ENCODE measurements at places on chromosomes 2 and 18.

GRCh38 chr2:186772579-186772978 lies 76.4 kb downstream of the ZSWIM2 start:
- DNase-seq: no peak

- DNase-seq: no peak
These were observed 463 bp downstream of the HS1BP3 start for GRCh38 chr2:20650393-20650876.

- no peak for DNase-seq
These were observed 109.9 kb downstream of the MSTN start for GRCh38 chr2:189952536-189953109.

- no peak for DNase-seq
These were observed 111.9 kb upstream of the OTOS start for GRCh38 chr2:240252191-240252871.

- no peak for DNase-seq
These were observed 62.8 kb upstream of the OTOS start for GRCh38 chr2:240203031-240203787.

- DNase-seq: no peak
These were observed 154.5 kb upstream of the NRP2 start for GRCh38 chr2:205527801-205528200.

GRCh38 chr2:72973566-72974435 lies 56.5 kb downstream of the EMX1 start:
- no peak for DNase-seq

DNA sequence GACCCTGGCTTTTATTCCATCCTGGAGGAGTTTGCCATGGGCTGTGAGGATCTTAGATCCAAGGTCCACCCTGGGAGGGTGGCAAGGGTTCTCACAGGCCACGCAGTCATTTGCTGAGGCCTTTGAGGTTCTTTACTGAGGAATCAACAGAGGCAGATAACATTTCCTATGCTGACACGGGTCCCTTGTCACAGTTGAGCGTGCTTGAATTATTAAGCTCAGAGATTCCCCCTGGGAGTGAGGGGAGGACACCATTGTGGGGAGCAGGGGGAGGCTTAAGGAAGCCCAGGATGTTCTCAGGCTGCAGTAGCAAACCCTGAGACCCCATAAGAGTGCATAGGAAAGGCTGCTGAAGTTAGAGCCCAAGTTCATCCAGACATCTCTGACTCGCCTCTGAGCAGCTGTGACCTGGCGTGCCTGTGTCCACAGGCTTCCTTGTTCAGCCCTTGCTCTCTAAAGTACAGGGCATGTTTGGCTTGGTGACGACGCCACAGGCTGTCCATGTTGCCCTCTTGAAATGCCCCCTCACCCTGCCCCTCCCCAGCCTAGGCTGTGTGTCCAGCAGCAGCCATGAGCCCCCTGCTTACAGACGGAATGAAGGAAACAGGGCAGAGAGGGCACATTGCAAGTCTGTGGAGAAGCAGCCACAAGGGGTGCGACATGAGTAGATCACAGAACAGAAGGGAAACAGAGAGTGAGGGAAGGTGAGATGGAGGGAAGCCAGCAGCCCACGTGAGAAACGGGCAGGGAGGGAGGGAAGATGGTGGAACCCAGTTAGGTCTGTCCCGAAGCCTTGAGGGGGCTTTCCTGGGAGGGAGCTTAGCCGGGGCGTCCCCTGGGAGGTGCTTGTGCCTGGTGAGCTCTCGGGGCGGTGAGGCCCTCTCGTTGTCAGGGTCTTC lies 34.0 kb downstream of the NAPG start:
- no peak for DNase-seq

DNA sequence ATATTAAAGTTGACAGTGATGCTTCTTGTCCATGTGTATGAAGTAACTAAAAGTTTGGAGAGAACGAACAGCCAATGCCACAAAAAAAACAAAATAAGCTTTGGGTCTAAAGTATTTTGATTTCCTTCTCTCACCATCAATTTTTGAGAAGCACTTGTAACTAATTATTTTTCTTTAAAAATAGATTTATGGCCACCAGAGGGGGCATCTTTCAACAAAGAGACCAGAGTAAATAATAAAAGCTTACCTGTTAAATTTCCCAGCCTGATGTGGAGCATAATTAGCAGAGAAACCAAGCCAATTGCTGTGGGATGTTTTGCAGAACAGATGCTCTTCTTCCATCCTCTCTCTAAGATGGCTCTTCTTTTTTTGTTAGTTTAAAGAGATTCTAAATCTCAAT lies 29.0 kb downstream of the LINC00305 start:
- no peak for DNase-seq

GRCh38 chr2:99554238-99554637 lies 64.4 kb upstream of the REV1 start:
- DNase-seq: peak; percentile 11

DNA sequence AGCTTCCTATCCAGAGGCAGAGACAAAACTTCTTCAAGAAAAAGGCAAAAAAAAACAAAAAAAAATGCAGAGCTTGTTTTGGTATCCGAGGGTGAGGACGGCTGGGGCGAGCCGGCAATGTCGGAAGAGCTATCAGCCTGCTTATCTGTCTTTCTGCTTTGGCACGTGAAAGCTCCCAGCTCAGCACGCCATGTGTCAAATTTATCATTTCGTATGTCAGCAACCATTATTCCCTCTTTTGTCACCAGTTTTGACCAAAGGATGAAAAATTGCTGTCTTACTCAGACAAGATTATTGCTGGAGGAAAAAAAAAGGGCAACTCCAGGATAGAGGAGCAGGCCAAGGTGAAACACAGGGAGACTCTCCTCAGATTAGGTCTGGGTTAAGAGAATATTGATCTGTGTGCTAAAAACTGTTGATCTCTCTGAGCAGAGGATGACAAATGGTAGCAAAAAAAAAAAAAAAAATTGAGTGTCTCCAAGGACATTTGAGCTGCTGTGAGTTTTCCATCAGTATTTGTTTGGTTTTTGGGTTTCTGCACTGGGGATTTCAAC lies 532.0 kb upstream of the POU3F3 start:
- no peak for DNase-seq

DNA sequence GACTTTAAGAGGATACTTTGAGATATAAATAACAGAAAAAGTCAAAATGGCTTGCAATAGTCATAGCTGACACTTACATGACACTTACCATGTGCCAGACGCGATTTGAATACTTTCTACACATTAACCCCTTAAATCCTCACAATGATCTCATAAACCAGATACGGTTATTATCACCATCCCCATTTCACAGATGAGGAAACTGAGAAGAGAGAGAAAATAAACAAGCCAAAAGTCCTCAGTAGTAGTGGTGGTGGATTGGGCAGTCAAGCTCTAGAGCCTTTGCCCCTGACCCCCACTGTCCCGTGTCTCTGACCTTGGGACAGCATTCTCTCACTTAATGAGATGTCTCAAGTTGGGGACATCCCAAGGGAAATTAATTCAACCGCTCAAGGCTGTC lies 105.2 kb upstream of the TAF1B start:
- no peak for DNase-seq

GRCh38 chr2:144382849-144383248 lies 137.1 kb downstream of the ZEB2 start:
- no peak for DNase-seq

Data from NCI-H2107 (cell line).